Activated CD4-positive, alpha-beta T cell treated with anti-CD3 and anti-CD28 coated beads, Interleukin-2, amount 50 U/mL, for 16 hours (primary cell): ENCODE measurements at places on chromosomes 11 and 22.

DNA sequence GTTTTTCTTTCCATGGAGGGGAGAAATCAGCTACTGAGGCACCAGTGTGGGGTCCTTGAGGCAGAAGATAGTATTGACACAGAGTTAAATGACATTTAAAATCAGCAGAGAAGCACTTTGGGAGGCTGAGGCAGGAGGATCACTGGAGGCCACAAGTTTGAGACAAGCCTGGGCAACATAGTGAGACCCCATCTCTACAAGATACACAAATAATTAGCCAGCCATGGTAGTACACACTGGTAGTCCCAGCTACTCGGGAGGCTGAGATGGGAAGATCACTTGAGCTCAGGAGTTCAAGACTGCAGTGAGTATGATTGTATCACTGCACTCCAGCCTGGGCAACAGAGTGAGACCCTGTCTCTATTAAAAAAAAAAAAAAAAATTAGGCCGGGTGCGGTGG is 38.1 kb downstream of the KREMEN1 start:
- no peak for DNase-seq

GRCh38 chr11:108431997-108432396 is 35.3 kb downstream of the C11orf65 start:
- DNase-seq: no peak

DNA sequence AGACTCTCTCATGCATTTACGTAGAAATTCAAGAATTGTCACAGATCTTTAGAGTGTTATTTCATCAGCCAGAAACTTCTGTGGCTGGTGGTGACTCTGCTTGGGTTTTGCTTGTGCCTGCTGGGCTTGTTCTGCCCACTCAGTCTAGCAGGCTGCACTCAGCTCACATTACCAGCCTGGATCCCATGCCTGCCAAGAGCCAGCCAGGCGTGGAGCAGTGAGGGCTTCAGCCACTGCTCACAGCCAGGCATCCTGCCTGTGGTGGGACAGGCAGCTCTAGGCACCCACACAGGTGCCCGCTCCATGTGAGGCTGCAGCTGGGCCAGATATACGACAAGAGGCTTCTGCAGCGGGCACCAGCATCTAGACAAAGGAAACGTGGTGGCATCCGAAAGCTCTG is 1213.3 kb upstream of the RAG2 start:
- no peak for DNase-seq

GRCh38 chr11:2688381-2689231 is 11.2 kb downstream of the KCNQ1OT1 start:
- no peak for DNase-seq

DNA sequence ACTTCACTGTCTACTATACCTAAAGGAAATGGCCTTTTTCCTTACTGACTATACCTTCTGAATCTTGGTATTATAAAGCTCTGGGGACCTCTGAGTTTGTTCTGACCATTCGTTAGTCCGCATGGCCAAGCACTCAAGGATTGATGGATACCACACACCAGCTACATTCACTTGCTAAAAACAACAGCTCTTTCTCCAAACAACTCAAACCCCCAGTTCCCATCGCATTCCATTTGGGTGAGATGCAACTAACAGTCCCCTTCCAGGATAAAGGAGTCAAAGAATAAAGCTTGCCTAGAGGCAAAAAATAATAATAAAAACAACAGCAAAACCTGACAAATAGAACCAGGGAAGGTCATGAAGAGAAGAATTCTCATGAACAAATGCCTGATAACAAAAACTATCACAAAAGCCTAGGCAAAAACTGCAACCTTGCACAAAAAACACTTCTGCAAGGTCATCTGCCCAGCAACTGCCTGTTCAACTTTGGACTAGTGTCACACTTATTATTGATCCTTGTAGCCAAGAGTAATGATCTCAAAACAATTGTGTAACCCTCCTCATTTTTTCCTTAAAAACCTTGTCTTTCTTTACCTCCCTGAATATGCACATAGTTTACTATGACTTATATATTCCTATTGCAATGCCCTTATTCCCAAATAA is 139.0 kb upstream of the GUCY1A2 start:
- no peak for DNase-seq

DNA sequence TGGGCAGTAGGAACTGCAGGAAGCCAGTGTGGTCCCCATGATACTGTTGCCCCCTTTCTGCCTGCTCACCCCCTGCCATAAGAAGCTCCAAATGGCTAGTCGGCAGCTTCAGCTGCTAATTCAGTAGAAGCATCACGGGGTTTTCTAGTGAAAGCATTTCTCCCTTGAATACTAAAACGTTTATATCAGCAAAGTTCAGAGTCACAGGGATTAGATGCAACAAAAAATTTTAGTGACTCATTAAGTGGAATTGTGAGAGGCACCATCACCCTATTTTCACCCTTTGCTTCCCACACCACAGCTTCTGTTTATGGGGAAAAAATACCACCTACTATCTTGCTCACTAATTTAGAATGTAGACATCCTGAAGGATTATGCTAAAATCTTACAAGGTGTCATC is 25.2 kb downstream of the RAB39A start:
- no peak for DNase-seq

GRCh38 chr22:46280999-46281623 is 13.3 kb downstream of the TTC38 start:
- DNase-seq: no peak

DNA sequence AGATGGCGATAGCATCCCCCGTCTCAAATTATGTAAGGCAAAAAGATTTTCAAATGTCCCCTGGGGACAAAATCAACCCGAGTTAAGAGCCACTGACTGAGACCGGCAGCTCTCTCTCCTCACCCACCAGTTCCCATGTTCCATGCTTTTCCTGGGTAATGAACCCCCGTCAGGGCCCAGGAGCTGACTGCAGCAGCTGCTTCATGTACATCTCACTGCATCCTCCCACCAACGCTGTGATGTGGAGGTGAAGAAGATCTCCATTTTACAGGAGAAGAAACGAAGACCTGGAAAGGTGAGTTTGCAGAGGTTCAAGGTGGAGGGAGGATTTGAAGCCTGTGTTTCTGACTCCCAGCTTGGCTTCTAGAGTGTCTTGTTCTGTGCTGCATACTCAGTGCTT is 481.1 kb downstream of the MIAT start:
- no peak for DNase-seq

DNA sequence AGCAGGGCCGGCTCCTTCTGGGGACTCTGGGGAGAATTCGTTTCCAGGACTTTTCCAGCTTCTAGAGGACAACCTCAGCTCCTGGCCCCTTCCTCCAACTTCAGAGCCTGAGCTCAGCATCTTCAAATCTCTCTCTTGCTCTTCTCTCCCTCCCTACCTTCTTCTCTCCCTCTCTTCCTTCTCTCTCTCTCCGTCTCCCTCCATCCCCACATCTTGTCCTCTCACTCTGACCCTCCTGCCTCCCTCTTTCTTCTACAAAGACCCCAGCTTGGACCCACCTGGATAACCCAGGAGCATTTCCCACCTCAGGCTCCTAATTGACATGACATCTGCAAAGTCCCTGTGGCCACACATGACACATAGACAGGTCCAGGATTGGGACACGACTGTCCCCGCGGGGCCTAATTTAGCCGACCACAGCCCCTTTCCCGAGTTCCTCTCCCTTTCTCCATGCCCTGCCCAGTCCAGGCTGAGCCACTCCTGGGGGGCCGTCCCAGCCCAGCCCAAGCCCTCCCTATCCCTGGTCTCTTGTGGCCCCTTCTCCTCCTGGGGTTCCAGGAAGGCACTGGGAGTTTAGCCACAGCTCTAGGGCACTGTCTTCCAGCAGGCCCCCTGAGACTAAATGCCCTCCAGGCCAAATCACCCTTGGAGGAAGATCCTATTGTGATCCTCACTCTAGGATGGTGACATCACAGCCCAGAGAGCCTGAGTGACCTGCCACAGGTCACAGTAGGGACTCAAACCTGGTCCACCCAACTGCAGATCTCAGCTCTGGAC is 36.9 kb downstream of the IGLL5 start:
- no peak for DNase-seq

DNA sequence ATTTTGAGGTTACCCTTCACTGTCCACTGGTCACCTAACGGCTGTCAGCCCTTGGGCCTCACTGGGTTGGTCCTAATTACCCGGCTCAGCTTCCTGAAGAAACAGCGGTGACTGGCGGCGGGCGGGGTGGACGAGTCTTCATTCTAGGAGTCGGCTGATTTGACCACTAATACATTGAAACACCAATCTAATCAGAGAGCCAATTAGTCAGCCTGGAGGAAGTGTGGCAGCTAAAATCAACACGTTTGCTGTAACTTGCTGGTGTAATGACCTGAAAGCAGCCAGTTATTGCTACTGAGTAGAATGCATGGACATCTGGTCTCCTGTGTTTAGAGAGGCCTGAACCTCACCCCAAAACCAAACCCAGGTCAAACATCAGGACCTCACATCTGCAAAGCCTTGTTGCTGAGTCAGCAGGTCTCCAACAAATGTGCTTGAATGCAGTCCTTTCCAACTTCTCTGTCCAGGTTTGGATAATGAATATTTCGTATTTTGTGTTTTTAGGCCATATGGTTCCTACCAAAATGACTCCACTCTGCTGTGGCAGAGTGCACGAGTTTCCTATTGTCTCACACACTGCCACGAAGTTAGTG is 496.4 kb downstream of the BRD1 start:
- DNase-seq: no peak

- no peak for DNase-seq
These were observed 266.3 kb downstream of the DDX10 start for GRCh38 chr11:108931168-108931567.

GRCh38 chr11:65439331-65440181 is 17.0 kb downstream of the NEAT1 start:
- DNase-seq: no peak

DNA sequence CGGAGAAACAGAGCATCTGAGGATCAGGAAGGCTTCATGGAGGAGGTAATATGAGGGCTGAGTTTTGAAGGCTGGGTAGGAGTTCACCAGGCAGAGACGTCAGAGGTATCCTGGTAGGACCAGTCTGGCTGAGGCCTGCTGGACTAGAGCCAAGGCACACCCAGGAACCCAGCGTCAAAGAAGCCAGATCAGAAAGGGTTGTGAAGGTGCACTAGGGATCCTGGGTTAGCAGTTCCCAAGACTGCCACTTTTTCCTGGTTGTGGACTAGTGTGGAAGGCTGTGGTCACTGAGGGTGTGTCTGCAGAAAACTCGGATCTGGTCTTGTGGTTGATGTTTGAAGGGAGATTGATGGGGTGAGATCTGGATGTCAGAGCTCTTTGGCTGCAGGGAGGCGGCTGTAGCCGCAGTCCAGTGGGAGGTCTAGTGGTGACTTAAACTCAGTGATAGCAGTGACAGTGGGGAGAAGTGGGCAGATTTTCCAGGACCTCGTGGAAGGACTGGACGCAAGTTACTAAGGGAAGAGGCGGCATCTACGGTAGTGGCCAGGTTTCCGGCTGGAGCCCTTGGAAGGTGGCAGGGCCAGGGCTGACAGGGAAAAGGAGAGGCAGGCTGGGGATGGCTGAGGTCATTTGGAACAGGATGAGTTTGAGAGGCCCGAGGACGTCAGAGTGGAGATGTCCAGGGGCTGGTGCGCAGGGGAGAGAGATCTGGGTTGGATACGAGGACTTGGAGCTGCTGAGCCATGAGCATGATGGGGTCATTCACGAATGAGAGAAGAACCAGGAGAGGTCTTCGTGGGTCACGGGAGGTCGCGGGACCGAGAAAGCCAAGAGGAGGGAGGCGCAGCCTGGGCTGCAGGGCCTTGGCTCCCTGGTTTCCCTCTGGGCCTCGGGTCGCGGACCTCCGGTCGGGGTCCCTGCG is 10.9 kb downstream of the RELA start:
- DNase-seq: no peak

- no peak for DNase-seq
These were observed 17.5 kb upstream of the EHF start for GRCh38 chr11:34603129-34604001.

DNA sequence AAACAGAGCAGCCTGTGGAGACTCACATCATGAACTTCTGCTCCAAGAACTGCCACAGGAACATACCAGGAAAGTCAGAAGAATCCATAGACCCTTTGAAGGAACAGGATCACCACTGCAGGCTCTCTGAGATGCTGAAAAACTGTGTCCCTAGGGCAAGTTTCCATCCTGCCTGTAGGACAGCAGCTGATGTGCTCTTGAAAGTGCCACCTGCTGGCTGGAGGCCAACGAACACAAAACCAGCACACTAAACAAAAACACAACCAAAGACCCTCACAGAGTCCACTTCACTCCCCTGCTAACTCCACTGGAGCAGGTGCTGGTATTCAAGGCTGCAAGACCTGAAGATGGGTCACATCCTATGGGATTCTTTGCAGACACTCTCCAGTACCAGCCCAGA is 12.0 kb upstream of the NXPE1 start:
- no peak for DNase-seq

GRCh38 chr11:62805961-62806441 is 761 bp upstream of the NXF1 start:
- peak; percentile 41 for DNase-seq

- DNase-seq: peak; percentile 54
These were observed 53.5 kb downstream of the MYH9 start for GRCh38 chr22:36334081-36334820.

GRCh38 chr11:9120664-9121468 is 29.5 kb upstream of the SCUBE2 start:
- no peak for DNase-seq

DNA sequence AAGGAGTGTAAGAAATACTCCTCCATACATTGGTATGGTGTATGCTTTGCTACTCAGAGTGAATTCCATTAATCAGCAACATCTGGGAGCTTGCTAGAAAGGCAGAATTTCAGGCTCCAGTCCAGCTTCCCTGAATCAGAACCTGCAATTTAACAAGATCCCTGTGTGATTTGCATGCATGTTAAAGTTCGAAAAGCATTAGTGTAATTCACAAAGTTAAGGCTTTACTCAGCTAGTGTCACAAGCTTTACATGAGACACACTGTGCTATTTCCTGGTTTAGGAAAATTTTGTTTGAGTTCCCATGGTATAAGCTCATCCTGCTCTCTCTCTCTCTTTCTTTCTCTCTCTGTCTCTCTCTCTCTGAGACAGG is 37.0 kb upstream of the HEPHL1 start:
- DNase-seq: no peak

DNA sequence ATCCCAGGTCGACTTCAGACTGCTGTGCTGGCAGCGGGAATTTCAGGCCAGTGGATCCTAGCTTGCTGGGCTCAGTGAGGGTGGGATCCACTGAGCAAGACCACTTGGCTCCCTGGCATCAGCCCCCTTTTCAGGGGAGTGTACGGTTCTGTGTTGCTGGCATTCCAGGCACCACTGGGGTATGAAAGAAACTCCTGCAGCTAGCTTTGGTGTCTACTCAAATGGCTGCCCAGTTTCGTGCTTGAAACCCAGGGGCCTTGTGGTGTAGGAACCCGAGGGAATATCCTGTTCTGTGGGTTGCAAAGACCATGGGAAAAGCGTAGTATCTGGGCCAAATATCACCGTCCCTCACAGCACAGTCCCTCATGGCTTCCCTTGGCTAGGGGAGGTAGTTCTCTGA is 254.8 kb downstream of the GRIK4 start:
- DNase-seq: no peak
